ENCODE measurements at places on chromosomes 2 and 18.
A peak's percentile ranks its signal among the peaks of the same experiment; 100 is the strongest.

DNA sequence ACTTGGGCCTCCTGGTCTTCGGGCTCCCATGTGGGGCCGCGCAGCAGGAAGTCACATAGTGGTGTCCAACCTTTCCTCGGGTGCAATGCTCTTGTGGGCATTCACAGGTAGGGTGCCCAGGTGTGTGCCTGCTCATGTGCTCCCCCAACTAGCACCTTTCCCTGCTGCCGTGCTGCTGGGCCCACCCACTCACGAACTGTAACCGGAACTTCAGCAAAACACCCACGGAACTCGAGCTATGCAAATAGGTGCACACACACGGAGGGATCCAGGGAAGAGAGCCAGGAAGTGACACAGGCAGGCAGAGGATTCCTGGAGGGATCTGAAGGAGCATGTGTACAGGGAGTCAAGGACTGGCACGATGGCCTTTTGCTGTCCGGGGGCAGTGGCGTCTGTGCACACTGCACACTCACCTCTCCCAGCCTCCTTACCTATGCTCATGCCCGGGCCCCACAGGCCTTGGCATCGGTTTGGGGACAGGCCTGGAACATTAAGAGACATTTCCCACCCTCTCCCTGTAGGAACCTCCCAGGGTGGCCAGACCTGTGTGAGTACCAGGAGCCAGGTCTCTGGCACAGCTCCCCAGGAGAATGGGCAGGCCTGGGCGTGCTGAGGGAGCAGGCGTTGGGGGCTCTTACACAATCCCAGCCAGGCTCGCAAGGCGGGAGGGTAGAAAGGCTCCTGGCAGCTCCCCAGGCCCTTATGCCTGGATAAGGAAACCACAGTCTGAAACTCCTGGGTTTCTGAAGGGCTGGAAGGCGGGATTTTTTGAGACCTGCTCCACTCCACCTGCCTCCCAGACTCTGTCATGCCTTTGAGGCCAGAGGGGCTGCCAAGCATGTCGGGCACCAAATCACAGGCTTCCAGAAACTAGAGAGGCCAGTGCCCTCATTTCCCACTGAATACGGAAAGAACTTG lies 6.6 kb upstream of the PTMA start:
- DNase-seq, result peak; percentile 72

DNA sequence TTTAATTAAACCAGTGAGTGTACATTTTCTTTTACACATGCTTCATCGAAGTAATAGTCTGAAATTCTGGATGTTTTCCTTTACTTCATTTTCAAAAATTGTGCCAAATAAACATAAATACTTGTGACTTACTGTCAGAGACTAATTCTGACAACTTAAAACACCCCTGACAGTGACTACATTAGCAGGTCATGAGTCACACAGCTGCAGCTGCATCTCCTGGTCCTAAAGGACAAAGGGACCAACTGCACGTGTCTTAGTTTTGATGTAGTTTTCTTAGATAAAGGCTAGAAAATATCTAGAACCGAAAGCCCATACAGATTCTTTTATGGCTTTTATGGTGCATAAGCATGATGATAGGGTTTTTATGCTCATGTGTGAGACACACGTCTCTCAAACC lies 29.6 kb upstream of the DSC3 start:
- DNase-seq, result no peak

- no peak for DNase-seq
Observed at GRCh38 chr2:59440491-59440890, 1113.0 kb downstream of the BCL11A start.

GRCh38 chr18:57475903-57476302 lies 40.7 kb downstream of the ONECUT2 start:
- no peak for DNase-seq

DNA sequence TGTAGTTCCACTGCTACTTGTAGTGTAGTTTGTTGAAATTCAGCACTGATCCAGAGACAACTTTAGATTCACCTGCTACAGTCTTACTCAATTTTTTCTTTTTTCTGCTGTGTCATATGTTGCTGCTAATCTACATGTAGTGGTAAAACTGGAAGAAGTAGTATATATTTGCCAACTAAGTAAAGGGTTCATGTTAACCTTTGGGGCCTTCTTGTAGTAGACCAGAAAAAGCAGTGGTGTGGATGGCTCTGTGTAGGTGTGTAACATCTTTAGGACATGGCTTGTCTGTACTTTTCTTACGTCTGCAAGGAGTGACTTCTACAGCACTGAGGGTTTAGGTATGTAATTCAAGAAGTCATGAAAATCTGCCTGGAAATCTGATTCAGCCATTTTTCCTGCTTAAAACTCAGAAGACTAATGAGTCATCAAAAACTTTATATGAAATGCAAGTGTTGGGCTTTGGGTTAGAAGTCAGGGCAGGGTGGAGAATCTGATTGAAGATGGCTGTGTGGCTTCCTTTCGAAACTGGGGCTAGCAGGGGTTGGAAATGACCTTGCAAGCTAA lies 8.4 kb downstream of the PTPRM start:
- DNase-seq, result no peak

GRCh38 chr18:22668496-22668895 lies 250.8 kb upstream of the CTAGE1 start:
- no peak for DNase-seq

DNA sequence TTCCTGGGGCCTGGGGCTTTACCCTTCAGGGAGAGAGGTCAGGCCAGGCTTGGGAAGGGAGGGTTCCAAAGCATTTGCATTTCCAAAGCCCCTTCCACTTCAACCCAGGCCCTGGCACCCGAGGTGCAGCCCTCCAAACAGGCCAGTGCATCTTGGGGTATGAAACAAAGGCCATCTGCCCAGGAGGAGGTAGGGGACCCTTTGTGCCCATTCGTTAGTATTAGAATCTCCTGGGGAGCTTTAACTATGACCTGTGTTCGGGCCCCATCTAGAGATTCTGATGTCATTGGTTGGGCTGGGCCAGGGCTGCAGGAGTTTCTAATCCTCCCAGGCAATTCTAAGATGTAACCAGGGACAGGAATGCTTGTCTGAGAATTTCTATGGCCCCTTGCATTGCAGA lies 73.6 kb downstream of the CIB4 start:
- DNase-seq, result no peak

GRCh38 chr2:43995733-43996533 lies at the start of gene LRPPRC:
LRPPRC (minus strand) TSS chr2:43995989; CDS start chr2:43995947, 42 bp downstream.
- peak; percentile 94 for DNase-seq

GRCh38 chr2:241350878-241351639 lies 5.0 kb upstream of the FARP2 start:
- no peak for DNase-seq

GRCh38 chr2:158598862-158599517 lies 142.2 kb downstream of the PKP4 start:
- no peak for DNase-seq

DNA sequence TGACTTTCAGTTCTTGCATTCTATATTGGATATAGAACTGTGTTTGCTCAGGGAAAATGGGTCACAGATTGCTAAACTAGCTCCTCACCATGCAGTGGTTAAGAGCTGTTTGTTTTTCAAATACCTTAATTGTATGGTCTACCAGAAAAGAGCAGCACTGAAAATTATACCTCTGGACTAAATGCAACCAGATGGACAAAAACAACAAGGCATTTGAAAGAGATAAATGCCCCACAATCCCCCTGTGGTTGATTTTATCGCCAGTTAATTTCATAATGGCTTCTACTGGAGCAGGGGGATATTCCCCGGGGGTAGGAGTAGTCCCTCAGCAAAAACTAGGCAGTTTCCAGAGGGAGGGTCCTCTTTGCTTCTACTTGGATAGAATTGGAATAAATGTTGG lies 267.9 kb upstream of the TNP1 start:
- DNase-seq, result no peak

GRCh38 chr2:147649998-147650397 lies 194.8 kb upstream of the ACVR2A start:
- no peak for DNase-seq

DNA sequence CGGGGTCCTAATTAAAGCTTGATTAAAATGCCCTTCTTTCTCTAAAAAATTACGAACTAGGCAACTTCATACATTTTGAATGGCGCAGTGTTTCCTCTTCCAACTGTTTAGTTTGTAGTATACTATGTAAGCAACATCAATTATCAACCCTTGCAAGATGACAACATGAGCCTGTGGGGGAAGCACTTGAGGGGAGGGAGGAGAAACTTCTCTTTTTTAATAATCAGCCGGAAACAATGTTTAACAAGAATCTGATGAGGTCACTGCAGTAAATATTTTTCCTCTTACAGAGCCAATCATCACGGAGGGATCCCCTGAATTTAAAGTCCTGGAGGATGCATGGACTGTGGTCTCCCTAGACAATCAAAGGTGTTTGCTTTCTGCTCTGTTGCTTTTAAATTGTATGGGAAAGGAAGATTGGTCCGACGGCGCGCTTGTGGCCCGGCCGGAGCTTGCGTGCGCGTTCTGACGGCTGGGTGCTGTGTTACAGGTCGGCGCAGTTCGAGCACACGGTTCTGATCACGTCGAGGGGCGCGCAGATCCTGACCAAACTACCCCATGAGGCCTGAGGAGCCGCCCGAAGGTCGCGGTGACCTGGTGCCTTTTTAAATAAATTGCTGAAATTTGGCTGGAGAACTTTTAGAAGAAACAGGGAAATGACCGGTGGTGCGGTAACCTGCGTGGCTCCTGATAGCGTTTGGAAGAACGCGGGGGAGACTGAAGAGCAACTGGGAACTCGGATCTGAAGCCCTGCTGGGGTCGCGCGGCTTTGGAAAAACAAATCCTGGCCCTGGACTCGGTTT lies 5.3 kb upstream of the DLX1 start:
- peak; percentile 28 for DNase-seq

GRCh38 chr2:83280391-83280790 lies 1178.7 kb downstream of the SUCLG1 start:
- DNase-seq, result no peak

DNA sequence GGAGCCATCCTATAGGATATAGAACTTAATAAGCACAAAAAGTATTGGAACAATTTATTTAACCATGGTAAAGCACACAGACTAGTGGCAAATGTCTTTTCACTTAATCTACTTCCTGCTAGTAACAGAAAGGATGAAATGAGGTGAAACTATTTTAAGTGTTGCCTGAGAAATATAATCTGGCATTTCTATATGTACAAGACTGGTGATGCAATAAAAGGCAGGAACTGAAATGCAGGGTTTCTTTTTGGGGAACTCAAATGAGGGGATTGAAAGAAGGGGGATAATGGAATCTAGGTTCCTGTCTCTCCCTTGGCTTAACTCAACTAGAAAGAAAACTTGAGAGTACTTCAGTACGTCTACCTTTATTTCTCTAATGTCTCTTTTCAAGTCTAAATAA lies 122.3 kb downstream of the MEMO1 start:
- DNase-seq, result no peak

GRCh38 chr2:46825939-46826568 lies 89.6 kb downstream of the MCFD2 start:
- DNase-seq, result no peak

- peak; percentile 67 for DNase-seq
Observed at GRCh38 chr2:20567159-20567925, 83.6 kb downstream of the HS1BP3 start.

GRCh38 chr2:176637486-176638166 lies 368.4 kb downstream of the MTX2 start:
- DNase-seq, result peak; percentile 70

GRCh38 chr18:74880706-74881278 lies 283.1 kb downstream of the ZNF407 start:
- DNase-seq, result no peak

DNA sequence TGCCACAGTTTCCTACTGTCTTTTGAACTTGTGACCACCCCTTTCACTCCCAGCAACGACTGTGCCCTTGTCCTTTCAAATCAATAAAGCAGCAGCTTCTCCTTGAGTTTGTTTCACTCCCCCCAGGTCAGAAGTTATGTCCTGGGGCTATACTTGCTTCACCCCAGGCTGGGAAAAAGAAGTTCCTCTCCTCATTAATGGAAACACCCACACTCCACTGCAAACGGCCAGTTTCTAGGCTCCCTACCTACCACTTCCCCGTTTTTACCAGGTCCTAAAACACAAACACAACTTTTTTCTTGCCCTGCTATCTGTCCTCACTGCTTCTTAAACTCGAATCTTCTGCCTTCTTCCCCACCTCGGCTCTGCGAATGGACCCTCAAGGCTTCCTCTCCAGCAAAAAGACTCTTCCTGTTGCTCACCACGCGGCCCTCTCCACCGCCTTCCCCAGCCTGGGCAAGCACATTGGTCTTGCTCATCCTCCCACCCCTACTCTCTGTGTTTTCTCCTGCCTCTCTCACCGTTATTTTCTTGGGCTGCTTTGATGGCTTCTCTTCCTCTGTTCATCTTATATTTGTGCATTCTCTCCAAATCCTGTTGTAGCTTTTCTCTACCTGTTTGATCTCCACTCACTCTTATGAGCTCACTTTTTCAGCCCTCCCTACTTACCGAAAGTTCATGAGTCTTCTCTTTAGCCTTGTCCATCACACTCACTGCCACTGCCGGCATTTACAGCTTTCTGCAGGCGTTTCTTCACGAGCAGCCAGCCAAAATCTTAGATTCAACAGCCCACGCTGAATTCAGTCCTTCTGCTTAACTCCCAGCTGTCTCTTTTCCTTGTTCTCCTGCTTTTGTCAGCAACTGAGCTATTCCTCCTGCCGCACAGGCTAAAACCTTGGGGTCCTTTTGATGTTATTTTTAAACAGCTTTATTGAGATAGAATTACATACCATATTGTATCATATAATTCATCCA lies 7.0 kb upstream of the SP5 start:
- no peak for DNase-seq

DNA sequence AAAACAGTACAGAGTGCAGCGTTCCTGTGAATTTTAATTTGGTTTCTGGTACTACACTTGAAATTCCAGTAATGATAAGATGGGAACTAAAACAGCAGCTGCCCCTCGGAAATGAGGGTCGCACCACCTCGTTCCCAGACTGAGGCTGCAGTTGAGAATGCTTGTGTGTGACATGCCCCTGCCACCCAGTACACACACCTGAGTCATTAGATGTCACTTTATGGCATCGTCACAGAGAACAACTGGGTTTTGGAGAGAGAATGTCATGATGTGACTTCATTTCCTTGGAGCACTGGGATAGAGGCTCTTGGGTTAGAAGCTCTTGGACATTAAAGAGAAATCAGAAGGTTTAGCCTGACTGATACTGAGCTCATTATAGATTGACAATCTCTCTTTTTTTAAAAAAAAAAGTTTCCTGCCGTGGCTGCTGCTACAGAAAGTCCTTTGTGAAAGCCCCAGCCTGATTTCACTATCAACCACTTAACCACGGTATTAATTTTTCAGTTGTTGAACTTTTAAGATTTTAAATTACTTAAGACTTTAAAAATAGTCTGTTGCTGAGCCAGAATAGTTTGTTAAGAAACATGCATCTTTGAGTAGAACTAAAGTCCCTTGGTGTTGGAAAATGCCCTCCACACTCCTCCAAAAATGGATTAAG lies 24.5 kb downstream of the BCL2L11 start:
- DNase-seq, result no peak

GRCh38 chr2:189580658-189581353 lies at the start of gene SLC40A1:
SLC40A1 (minus strand) TSS chr2:189580786; CDS start chr2:189580460, 326 bp downstream.
- peak; percentile 94 for DNase-seq

- DNase-seq, result peak; percentile 60
Observed at GRCh38 chr2:228657807-228658402, 476.4 kb upstream of the SPHKAP start.

- peak; percentile 57 for DNase-seq
Observed at GRCh38 chr18:79574938-79575525, 104.6 kb upstream of the CTDP1 start.

- DNase-seq, result no peak
Observed at GRCh38 chr2:45892757-45893156, 241.3 kb downstream of the PRKCE start.
